ENCODE measurements at places on chromosomes 2 and 18. TPM values are rescaled to one million over a fixed set of nuclear protein-coding genes. Genes with fewer than 3 reads are reported as not detected.

Gene ADCYAP1
- total RNA-seq, result not detected

Gene KHK
- total RNA-seq, result 7.5 TPM

Gene ASB1
- total RNA-seq, result 34.0 TPM

Gene HOXD3
- total RNA-seq, result 0.32 TPM

Gene GPATCH11
- 13.8 TPM for total RNA-seq

Gene CRIM1
- total RNA-seq, result 133 TPM

Gene DRC1
- 0.19 TPM for total RNA-seq
